Pancreas (tissue), 10 donors: ENCODE measurements at places on chromosomes 2 and 18. TPM values are rescaled to one million over a fixed set of nuclear protein-coding genes. Genes with fewer than 3 reads are reported as not detected.

SNRPD1 gene
- total RNA-seq: 8.1 TPM

SATB2 gene
- 4.0 TPM for total RNA-seq

DNA sequence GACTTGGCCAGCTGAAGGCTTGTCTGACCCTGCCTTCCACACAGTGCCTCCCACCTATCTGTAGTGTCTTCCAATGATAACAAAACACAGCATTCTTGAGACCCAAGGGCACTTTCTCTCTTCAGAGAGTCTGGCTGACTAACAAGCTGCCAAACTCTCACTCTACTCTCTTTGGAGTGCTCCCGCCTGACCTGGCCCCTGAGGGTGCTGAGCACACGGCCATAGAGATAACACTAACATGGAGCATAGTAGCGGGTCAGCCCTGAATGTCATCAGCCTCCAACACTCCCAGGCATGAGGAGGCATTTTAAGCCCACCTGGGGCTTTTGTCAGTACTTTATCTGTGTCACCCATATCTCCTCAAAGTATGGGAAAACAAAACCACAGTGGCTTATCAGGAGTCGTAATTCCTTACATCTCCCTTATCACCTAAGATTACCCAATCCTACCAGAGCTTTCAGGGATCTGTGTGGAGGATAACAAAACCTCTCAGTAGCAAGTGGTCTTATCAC, 160.3 kb upstream of the TCF4 start:
- H3K27ac ChIP-seq: no peak overlapping the region
- no peak overlapping the region for H3K4me3 ChIP-seq
- H3K27me3 ChIP-seq: no peaks in the 10 kb centered on the region
- H3K4me1 ChIP-seq: no peaks in the 10 kb centered on the region

DNA sequence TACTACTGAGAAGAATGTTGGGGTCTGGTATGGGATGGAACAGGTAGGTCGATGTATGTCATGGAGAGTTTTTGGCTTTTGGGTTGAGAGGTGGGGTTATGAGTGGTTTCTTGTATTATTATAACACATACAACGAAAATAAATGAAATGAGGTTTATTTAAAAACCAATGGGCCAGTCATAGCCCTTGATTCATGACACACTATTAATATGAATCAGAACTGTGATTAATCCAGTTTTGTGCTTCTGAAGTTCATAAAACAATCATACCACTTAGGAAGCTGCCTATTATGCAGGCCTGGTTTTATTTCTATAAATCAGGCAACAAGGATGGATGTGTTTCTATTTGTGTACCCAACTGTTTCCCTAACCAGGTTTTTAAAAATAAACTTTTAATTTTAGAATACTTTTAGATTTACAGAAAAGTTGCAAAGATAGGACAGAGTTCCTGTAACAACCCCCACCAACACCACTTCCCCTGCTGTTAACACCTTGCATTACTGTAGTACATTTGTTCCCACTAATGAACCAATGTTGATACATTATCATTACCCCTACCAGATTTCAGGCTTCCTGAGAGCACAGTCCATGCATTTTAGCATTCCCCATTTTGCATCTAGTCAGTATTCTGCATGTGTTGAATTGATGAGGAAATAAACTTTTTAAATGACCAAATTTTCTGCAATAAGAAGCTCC, 37.5 kb upstream of the NCOA1 start:
- H3K4me1 ChIP-seq: no peaks in the 10 kb centered on the region
- no peak for DNase-seq
- peak overlapping the region; percentile 11 for H3K4me3 ChIP-seq
- no peaks in the 10 kb centered on the region for H3K36me3 ChIP-seq

DNA sequence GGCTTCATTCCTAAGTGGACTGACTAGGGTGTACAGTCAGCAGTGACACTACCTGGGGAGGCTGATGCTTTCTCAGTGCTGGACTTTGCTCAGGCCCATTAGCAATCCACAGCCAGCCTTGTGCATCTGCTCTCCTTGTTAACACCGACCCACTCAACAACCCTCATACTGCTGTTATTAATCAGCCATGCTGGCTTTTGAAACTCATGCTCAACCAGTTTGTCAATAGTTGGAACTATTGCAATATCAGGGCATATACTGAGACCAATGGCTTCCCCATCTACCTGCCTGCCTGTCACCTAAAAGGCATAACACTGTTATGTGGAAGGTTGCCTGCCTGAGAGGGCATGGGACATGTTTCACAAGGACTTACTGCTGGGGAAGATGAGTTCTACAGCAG, 39.4 kb downstream of the GAD1 start:
- H3K4me1 ChIP-seq: no peaks in the 10 kb centered on the region
- no peaks in the 10 kb centered on the region for H3K36me3 ChIP-seq
- no peaks in the 10 kb centered on the region for H3K27me3 ChIP-seq
- no peak overlapping the region for H3K4me3 ChIP-seq
- H3K27ac ChIP-seq: no peak overlapping the region
- no peak for DNase-seq

DNA sequence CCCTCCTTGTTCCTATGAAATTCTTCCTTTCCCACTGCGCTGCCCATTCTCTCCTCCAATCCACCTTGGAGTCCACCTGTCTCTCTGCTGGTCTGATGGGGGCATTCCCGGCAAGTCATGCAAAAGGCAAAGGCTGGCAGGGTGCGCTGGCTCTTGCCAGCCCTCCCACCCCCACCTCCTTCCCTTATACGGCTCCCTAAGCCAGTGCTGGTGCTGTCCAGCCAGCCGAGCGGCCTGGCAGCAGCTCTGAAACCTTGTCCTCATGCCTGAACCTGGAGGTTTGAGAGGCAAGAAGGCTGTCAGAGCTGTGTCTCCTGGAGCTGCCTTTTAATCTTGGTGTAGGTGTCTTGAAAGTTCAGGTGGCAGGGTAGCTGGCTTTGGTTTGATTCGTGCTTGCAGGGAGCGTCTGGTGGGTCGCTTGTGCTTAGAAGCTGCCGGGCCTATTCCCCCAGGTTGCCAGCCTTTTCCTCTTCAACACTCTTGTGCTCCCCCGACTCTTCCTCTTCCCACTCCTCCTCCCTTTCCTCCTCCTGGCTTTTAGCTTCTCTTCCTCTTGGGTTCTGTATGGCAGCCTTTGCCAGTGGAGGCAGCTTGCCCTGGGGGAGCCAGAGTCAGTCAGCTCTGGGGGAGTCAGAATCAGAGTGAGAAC, 748 bp downstream of the LIPG start:
- no peak overlapping the region for H3K4me3 ChIP-seq
- H3K36me3 ChIP-seq: no peaks in the 10 kb centered on the region
- no peak for DNase-seq
- no peak overlapping the region for H3K27ac ChIP-seq

- H3K36me3 ChIP-seq: no peaks in the 10 kb centered on the region
- no peaks in the 10 kb centered on the region for H3K4me1 ChIP-seq
- no peak for DNase-seq
- H3K4me3 ChIP-seq: no peak overlapping the region
- H3K27me3 ChIP-seq: no peaks in the 10 kb centered on the region
These were observed 417.6 kb downstream of the ZNF521 start for GRCh38 chr18:24934258-24934932.

DNA sequence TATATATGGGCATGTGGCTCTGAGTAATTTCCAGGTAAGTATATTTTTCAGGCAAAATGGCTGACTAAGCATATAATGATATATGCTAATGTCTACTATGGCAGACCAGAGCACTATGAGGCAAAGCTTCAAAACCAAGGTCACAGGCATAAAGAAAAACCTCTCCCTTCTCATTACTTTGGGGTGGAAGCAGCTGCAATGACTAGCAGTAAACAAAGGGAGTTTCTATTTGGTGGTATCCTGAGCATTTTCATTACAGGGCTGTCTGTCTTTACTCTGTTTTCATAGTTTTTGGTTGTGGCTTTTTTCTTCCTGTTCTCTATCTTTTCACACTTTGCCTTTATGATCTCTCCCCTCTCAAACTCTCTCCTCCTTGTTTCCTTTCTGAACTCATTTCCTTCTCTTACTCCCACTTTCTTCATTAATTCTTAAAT, 15.6 kb downstream of the PDE6D start:
- H3K4me3 ChIP-seq: no peak overlapping the region
- H3K27me3 ChIP-seq: no peaks in the 10 kb centered on the region
- H3K27ac ChIP-seq: no peak overlapping the region
- H3K36me3 ChIP-seq: no peaks in the 10 kb centered on the region
- no peak for DNase-seq

GRCh38 chr2:85110991-85111560, 22.1 kb upstream of the TCF7L1 start:
- no peak for DNase-seq
- no peak overlapping the region for H3K27ac ChIP-seq
- H3K4me3 ChIP-seq: no peak overlapping the region
- no peaks in the 10 kb centered on the region for H3K4me1 ChIP-seq

HAAO gene
- 16.1 TPM for total RNA-seq

NEB gene
- total RNA-seq: 1.5 TPM

GRCh38 chr2:62831729-62832128, 126.2 kb downstream of the EHBP1 start:
- H3K27me3 ChIP-seq: no peaks in the 10 kb centered on the region
- H3K27ac ChIP-seq: no peak overlapping the region
- H3K4me3 ChIP-seq: no peak overlapping the region
- H3K36me3 ChIP-seq: no peaks in the 10 kb centered on the region

ZBTB7C gene
- total RNA-seq: 1.7 TPM

DNA sequence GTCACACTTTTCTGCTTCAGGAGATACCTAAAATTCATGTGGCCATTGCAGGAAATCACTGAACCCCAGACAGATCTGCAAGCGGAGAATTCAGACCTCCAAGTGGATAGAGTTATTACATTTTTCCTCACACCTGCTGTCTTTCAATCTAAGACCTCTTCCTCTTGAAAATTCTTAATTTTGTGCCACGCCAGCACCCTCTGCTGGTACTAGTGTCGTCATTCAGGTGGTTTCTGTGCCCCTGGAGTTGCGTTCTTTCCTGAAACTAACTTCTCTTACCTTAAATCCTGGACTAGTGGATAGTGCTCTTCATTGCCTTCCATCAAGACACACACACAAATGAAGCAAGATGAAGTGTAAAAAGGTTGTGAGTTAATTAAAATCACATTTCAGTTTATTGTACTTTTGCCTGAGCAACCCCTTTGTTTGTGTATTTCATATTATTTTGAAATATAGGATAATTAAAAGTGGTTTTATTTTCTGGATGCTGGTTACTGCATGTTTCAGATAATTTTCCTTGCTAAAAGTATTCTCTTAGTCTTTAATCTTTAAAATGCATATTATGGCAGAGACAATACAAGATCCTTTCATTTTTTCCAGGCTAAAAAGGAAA, 1.6 kb upstream of the DNER start:
- H3K27me3 ChIP-seq: peaks cover 7% of the 10 kb centered on the region
- H3K36me3 ChIP-seq: no peaks in the 10 kb centered on the region
- DNase-seq: no peak
- peaks cover 3% of the 10 kb centered on the region for H3K4me1 ChIP-seq
- no peak overlapping the region for H3K4me3 ChIP-seq
- H3K27ac ChIP-seq: no peak overlapping the region

GRCh38 chr2:180966378-180966777, 14.0 kb upstream of the UBE2E3 start:
- DNase-seq: no peak
- H3K4me3 ChIP-seq: no peak overlapping the region
- H3K27ac ChIP-seq: no peak overlapping the region
- H3K36me3 ChIP-seq: no peaks in the 10 kb centered on the region
- H3K4me1 ChIP-seq: no peaks in the 10 kb centered on the region

- H3K4me3 ChIP-seq: no peak overlapping the region
- H3K4me1 ChIP-seq: no peaks in the 10 kb centered on the region
- no peaks in the 10 kb centered on the region for H3K36me3 ChIP-seq
- DNase-seq: no peak
- no peaks in the 10 kb centered on the region for H3K27me3 ChIP-seq
These were observed 111.0 kb upstream of the ERBB4 start for GRCh38 chr2:212649646-212650045.

IL37 gene
- not detected for total RNA-seq

- no peak overlapping the region for H3K4me3 ChIP-seq
- no peaks in the 10 kb centered on the region for H3K4me1 ChIP-seq
- H3K27me3 ChIP-seq: no peaks in the 10 kb centered on the region
- no peak overlapping the region for H3K27ac ChIP-seq
- no peak for DNase-seq
These were observed 5.5 kb downstream of the LPIN2 start for GRCh38 chr18:3007491-3007890.

SULT1C2 gene
- 0.63 TPM for total RNA-seq

PECR gene
- 7.5 TPM for total RNA-seq

DNA sequence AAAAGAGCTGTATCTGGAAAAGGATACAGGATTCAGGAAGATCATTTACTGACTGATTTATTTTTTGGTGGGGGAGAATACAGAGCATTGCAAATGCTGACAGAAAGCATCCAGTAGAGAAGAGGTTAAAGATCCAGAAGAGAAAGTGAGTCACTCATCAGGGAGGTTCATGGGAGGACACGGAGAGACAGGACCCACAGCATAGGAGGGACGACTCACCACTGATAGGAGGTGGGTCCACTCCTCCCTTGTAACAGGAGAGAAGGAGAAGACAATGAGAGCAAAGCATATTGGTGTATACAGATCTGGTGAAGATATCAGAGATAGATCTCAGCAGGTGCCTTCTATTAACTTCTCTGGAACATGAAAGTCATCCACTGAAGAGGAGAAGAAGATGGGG, 142.4 kb upstream of the AQP4 start:
- no peak overlapping the region for H3K27ac ChIP-seq
- H3K27me3 ChIP-seq: no peaks in the 10 kb centered on the region

DNA sequence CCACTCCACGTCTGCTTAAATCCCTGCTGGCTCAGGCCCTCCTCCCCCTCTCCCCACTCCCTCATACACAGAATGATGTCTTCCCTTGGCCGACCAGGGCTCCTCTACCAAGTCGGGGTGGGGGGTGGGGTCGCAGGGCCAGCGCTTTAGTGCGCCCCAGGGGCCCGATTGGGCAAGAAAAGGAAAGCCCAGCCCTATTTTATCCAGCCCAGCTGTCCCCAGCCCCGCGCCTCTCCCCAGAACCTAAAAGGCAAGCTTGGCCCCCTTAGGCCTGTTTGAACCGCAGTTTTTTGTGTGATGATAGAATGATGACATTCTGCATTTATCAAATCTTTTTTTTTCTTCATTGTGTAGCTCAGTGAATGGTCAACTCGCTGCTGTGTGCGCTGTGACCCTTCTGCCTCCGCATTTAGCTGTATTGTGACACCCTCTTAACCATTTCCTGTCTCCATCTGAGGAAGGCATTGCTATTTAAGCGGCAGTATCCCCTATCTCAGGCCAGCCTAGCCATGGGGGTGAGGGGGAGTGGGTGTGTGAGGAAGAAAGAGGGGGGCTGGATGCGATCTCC, 231.4 kb downstream of the HAUS1 start:
- no peak overlapping the region for H3K4me3 ChIP-seq
- H3K4me1 ChIP-seq: no peaks in the 10 kb centered on the region
- no peak for DNase-seq
- no peak overlapping the region for H3K27ac ChIP-seq
- no peaks in the 10 kb centered on the region for H3K36me3 ChIP-seq
- H3K27me3 ChIP-seq: no peaks in the 10 kb centered on the region

DNA sequence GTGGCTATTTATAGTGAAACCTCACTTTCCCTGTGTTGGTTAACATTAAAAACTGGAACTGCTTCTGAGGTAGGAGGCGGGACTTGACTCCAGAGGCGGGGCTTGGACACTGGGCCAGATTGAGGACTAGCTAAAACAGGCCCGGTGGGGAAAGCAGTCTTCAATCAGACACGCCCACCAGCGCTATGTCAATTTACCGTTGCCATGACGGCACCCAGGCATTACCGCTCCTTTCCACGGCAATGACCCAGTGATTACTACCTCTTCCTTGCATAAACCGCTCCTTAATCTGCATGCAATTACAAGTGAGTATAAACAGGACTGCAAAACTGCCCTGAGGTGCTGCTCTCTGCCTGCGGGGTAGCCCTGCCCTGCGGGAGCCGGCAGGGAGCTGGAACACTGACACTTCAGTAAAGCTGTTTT, 35.3 kb downstream of the LRRFIP1 start:
- DNase-seq: peak; percentile 96
- peak overlapping the region; percentile 78 for H3K27ac ChIP-seq
- H3K4me3 ChIP-seq: no peak overlapping the region
- H3K4me1 ChIP-seq: peaks cover 6% of the 10 kb centered on the region
- no peaks in the 10 kb centered on the region for H3K36me3 ChIP-seq
